ENCODE measurements at places on chromosomes 12 and 14.

DNA sequence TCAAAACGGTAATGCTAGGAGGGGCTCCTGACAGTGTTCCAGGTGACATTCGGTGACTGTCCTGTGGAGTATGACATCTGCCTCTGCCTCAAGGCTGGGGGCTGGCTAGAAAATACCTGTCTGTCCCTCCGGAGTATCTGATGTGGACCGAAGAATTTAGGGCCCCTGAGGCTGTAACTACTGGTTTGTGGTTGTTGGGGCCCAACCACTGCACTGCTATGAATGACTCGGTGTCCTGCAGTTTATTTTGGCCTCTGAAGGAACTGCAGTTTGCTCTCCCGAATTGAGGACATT lies 198.9 kb upstream of the CAND1 start:
- DNase-seq: no peak

DNA sequence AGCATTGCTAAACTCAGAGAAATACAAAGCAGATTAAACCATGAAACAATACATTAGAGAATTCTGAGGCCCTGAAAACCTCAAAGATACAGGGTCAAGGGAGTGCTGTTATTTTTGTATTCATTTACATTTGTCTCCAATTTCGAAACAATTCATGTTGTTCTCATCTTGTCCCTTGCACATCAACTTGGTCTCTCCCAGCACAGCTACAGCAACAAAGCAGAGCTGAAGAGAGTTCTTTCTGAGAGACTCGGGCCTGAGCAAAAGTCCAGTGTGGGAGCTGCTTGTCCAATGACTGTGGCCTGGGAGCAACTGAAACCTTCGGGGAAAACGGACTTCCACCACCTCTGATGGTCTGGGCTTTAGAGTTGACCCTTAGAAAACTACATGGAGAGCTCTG lies 79.4 kb upstream of the CDKN3 start:
- DNase-seq: no peak

DNA sequence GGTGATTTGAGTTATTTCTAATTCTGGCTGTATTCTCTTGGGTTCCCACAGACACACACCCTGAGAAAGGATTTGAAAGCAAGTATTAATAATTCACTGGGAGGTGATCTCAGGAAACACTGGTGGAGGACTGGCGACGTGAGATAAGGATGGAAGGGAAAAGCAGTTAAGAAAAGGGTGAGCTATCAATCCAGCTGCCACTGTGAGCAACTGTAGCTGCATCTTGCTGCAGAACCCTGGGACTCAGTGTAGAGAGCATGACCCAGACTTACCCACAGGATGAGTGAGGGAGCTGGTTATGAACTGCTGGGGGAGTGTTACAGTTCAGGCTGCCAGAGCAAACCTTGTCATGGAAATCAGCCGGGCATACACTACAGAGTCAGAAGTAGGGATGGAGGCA lies 71.9 kb downstream of the RESF1 start:
- DNase-seq: no peak

DNA sequence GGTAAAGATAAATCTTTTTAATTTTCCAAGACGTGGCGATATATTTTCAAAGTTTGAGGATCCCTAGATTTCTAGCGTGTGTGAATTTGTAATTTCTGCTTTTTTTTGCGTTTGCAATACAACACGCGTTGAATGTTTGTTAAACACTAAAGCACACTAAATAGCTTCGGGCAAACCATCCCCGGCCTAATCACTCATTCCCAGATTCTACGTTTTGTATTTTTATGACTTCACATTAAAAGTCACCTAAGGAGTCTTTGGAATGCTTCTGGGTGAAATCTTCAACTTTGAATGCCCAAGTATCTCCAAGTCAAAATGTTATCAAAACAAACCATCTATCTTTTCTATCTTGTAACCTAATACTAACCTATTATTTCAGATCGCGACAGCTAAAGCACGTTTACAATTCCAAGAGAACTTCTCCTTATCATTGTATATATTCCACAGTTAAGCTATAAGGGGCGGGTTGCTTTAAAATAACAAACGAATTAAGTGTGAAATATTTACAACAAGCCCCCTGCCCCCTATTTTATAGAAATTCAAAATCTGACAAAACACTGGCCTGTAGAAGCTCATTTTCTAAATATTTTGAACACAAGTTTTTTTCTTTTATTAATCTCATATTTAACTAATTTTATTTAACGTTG lies 1.1 kb downstream of the ALX1 start:
- no peak for DNase-seq

DNA sequence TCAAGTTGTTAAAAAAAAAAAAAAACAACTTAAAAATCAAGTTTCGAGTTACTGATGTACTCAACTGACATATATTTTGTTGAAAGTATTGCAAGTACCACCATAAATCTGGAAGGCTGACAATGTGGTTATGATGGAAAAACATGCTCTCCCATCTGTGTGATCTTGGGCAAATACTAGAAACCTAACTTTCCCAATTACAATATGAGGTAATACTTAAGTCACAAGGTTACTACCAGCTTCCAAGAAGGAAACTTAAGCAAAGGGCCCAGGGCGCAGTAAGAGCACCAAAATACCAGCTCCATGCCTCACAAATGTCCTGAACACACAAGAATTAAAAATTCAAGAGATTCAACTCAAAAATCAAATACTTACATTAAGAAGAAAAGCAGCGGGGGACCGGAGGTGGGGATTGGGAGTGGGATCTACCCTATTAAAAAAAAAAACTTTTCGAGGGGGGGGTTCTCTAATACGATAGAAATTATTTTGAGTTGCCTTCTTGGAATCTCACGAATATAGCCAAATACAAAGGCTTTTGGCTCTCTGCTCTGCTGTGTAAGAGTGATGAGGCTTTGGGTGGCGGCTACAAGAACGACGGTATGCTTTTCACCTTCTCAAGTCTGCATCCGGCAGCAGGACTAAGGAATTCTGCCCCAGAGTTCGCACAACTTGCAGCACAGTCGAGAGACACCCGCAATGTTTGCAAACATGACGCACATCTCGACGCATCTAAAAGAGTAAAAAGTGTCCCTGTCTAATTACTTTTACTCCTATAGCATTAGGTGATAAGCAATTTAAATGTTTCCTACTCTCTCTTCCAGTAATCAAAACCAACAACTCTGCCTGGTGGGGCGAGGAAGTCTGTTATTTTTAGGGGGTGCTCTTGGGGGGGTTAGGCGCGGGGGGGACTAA lies 1.1 kb downstream of the SAV1 start:
- peak; percentile 10 for DNase-seq

GRCh38 chr12:94831081-94831751 lies 172.3 kb downstream of the NDUFA12 start:
- DNase-seq: no peak

Data from T-helper 9 cell (primary cell).